ENCODE measurements at places on chromosomes 3 and 15.
A peak's percentile ranks its signal among the peaks of the same experiment; 100 is the strongest.

DNA sequence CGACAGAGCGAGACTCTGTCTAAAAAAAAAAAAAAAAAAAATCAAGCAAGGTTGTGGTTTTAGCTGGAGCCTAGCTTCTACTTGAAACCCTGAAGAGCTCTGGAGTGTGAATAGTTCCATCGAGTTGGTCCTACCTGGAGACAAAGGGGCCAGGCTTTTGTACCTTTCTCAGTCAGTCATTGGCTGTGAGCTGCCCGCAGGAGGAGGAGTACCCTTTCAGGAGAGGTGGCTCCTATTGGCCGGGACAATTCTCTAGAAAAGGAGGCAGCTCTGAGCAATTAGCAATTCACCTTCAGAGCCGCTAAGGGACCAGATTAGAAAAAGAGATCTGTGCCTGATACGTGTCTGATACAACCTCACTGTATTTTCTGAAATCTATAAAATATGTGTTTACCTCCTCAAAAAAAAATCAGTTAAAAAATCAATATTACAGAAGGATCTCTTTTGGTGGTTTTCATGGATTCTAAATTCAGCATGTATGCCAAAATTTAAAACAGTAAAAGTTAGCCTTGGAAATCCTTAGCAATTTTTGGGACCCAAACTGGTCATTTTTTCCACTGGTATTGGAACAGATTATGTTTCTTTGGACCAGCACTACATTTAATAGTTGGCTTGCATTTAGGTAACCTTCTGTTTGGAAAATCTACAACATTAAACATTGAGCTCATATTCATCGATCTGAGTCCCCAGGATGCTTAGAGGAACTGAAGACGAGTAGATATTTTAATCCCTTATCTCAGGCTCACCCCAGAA is 29.7 kb upstream of the PDCD6IP start:
- H3K4me3 ChIP-seq = no peak overlapping the region
- no peaks in the 10 kb centered on the region for H3K4me1 ChIP-seq
- H3K27ac ChIP-seq = no peak overlapping the region
- DNase-seq = no peak
- no peaks in the 10 kb centered on the region for H3K36me3 ChIP-seq

- H3K4me1 ChIP-seq = peaks cover 9% of the 10 kb centered on the region
- H3K4me3 ChIP-seq = peak overlapping the region; percentile 87
- H3K27me3 ChIP-seq = no peaks in the 10 kb centered on the region
- DNase-seq = no peak
- peaks cover 4% of the 10 kb centered on the region for H3K36me3 ChIP-seq
Measured at GRCh38 chr3:138349926-138350665, 1.7 kb downstream of the MRAS start.

GRCh38 chr3:3825035-3825434 is 25.8 kb downstream of the LRRN1 start:
- no peak overlapping the region for H3K27ac ChIP-seq
- H3K36me3 ChIP-seq = no peaks in the 10 kb centered on the region
- H3K4me1 ChIP-seq = no peaks in the 10 kb centered on the region
- no peak for DNase-seq
- no peak overlapping the region for H3K4me3 ChIP-seq
- no peaks in the 10 kb centered on the region for H3K27me3 ChIP-seq

GRCh38 chr3:105254154-105254553 is 112.6 kb upstream of the ALCAM start:
- no peaks in the 10 kb centered on the region for H3K36me3 ChIP-seq
- no peaks in the 10 kb centered on the region for H3K4me1 ChIP-seq
- no peak overlapping the region for H3K4me3 ChIP-seq
- DNase-seq = no peak
- H3K27ac ChIP-seq = no peak overlapping the region

GRCh38 chr3:106281221-106281620 is 412.4 kb upstream of the CBLB start:
- no peaks in the 10 kb centered on the region for H3K36me3 ChIP-seq
- H3K4me1 ChIP-seq = no peaks in the 10 kb centered on the region
- H3K4me3 ChIP-seq = no peak overlapping the region
- DNase-seq = no peak
- H3K27ac ChIP-seq = no peak overlapping the region

GRCh38 chr15:85583923-85584390 is 203.6 kb downstream of the AKAP13 start:
- H3K27ac ChIP-seq = peak overlapping the region; percentile 83
- H3K36me3 ChIP-seq = no peaks in the 10 kb centered on the region
- H3K4me3 ChIP-seq = no peak overlapping the region
- H3K4me1 ChIP-seq = peaks cover 77% of the 10 kb centered on the region
- DNase-seq = no peak
- no peaks in the 10 kb centered on the region for H3K27me3 ChIP-seq

DNA sequence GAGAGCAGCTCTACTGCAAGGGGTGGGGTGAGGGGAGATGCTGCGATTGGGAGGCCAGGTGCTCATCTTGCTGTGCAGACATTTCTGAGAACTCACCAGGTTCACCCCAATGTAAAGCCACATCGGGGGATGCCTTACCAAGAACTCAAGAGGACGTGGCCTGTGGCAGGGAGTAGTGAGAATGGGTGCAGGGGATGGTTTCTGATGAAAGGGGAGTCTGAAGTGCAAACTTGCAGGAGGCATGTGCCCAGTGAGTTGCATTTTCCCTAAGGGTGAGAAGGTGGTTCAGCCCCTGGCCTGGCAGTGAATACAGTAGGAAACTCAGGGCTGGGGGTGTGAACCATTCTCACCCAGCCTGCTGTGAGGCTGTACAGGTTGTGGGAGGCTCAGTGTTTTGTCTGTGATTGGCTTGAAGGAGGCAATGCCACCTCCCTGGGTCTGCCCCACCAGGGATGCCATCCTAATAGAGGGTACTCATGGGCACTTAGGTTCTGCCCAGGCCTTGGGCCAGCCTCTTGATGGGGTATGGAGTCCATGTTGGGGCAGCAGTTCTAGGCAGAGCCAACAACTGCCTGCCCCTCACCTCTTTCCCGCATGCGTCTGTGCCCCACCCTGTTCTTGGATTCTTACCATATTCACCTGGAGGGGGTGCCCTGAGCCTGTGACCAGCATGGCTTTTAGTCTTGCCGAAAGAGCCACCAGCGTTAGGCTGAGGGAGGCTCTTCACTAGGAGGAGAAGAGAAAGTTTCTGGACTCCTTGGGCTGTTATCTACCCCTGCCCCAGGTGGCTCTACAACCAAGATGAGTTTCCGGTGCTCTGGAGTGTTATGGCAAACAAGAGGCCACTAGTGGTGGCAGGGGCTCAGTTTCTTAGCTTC is 4.5 kb downstream of the HEMK1 start:
- no peak for DNase-seq
- H3K27ac ChIP-seq = no peak overlapping the region
- H3K4me1 ChIP-seq = peaks cover 12% of the 10 kb centered on the region
- no peaks in the 10 kb centered on the region for H3K27me3 ChIP-seq
- H3K36me3 ChIP-seq = peaks cover 61% of the 10 kb centered on the region
- no peak overlapping the region for H3K4me3 ChIP-seq

DNA sequence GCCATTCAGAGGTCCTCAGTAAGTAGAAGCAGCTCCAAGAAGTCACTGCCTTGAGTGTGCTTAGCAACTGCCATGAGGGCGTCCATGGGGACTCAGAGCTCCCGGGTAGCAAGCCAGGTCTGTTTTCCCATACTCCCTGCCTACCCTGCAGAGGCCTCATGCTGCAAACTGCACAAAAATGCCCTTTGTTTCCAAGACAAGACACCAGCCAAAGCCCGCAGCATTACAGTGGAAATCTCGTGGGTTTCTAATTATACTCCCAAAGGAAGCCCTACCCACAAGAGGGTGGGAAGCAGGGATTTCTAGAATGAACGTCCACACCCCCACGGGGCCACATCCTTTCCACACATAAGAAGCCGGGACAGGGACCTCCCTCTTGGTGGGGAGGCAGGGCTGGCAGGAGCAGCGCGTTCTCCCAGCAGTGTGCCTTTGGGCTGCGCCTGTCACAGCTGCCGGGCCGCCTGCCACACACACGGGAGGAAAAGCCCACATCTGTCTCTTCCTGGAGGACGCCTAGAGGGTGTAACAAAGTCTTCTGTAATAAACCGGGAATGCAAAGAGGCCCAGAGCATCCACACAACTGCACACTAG is 31.1 kb downstream of the FAM174B start:
- H3K4me3 ChIP-seq = no peak overlapping the region
- H3K27ac ChIP-seq = peak overlapping the region; percentile 50
- peaks cover 4% of the 10 kb centered on the region for H3K36me3 ChIP-seq

GRCh38 chr15:99605990-99606389 is 40.2 kb downstream of the MEF2A start:
- no peaks in the 10 kb centered on the region for H3K4me1 ChIP-seq
- H3K36me3 ChIP-seq = no peaks in the 10 kb centered on the region
- DNase-seq = no peak
- H3K4me3 ChIP-seq = no peak overlapping the region
- no peaks in the 10 kb centered on the region for H3K27me3 ChIP-seq
- H3K27ac ChIP-seq = no peak overlapping the region

GRCh38 chr3:128071771-128072453 is 19.7 kb downstream of the SEC61A1 start:
- peaks cover 66% of the 10 kb centered on the region for H3K36me3 ChIP-seq
- no peaks in the 10 kb centered on the region for H3K27me3 ChIP-seq
- peaks cover 6% of the 10 kb centered on the region for H3K4me1 ChIP-seq
- DNase-seq = no peak
- no peak overlapping the region for H3K4me3 ChIP-seq

Measured in tibial nerve (tissue), 4 donors.